M059J (cell line): ENCODE measurements at places on chromosomes 2 and 18. TPM values are rescaled to one million over a fixed set of nuclear protein-coding genes. Genes with fewer than 3 reads are reported as not detected.

Gene CYP1B1
- 8.3 and 13.1 TPM in 2 replicates for total RNA-seq

Gene MTCL1
- total RNA-seq, result 16.0 and 28.2 TPM in 2 replicates

Gene TBR1
- total RNA-seq, result not detected in 2 replicates

Gene RIT2
- total RNA-seq, result 0.37 and 0.79 TPM in 2 replicates

Gene CFAP65
- total RNA-seq, result not detected in 2 replicates

Gene CTIF
- total RNA-seq, result 11.7 and 19.7 TPM in 2 replicates

Gene GCKR
- total RNA-seq, result not detected in 2 replicates

DNA sequence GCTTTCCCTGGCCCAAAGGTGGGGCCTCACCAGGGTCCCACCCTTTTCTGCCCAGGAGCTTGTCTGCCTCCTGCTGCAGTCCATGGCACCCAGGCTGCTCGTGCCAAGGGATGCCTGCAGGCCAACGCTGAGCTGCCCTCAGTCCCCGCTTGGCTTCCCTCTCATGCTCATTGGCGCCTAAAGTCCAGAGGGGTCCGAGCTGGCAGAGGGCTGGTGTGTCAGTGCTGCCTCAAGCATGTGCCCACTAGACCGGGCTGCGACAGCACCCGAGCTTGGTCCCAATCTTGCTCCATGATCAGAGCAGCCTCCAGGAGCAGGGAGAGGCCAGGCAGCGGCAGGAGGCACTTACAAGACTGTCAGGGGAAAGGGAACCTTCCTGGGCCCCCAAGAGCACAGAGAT, 287.0 kb downstream of the ICOS start:
- DNase-seq, result no peak

- no peak for DNase-seq
Observed at GRCh38 chr18:778194-778927, 33.7 kb downstream of the YES1 start.

GRCh38 chr2:25042321-25043240, 705 bp downstream of the EFR3B start:
- peak; percentile 41 for DNase-seq

- DNase-seq, result no peak
Observed at GRCh38 chr18:57312346-57313144, 39.8 kb upstream of the ST8SIA3 start.

GRCh38 chr2:181585732-181586131, 71.2 kb downstream of the CERKL start:
- DNase-seq, result no peak

DNA sequence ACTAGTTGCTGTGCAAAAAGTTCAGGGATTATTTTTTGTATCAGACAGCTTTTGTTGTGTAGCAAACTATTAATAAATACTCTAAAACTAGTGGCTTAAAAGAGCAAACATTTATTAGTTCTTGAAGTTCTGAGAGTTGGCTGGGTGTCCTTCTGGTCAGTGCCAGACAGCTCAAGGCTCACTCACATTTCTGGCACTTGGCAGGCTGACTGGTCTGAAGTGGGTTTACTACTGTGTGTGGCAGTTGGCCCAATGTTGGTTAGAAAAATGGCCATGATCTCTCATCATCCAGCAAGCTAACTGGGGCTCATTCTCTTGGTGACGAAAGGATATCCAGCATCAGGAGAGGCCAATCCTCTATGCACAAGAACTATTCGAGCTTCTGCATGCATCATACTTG, 71.4 kb upstream of the ZNF385B start:
- DNase-seq, result peak; percentile 6

DNA sequence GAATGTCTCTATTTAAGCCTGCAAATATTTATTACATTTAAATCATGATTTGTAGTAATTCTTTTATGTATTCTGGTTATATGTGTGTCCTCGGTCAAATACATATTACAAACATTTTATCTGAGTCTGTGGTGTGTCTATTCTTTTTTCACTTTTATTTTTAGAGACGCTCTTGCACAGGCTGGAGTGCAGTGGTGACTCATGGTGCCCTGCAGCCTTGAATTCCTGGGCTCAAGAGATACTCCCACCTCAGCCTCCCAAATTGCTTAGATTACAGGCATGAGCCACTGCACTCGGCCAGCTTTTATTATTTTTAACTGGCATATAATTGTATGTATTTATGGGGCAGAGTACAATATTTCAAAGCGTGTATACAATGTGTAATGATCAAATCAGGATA, 47.5 kb downstream of the ARID5A start:
- DNase-seq, result peak; percentile 50

DNA sequence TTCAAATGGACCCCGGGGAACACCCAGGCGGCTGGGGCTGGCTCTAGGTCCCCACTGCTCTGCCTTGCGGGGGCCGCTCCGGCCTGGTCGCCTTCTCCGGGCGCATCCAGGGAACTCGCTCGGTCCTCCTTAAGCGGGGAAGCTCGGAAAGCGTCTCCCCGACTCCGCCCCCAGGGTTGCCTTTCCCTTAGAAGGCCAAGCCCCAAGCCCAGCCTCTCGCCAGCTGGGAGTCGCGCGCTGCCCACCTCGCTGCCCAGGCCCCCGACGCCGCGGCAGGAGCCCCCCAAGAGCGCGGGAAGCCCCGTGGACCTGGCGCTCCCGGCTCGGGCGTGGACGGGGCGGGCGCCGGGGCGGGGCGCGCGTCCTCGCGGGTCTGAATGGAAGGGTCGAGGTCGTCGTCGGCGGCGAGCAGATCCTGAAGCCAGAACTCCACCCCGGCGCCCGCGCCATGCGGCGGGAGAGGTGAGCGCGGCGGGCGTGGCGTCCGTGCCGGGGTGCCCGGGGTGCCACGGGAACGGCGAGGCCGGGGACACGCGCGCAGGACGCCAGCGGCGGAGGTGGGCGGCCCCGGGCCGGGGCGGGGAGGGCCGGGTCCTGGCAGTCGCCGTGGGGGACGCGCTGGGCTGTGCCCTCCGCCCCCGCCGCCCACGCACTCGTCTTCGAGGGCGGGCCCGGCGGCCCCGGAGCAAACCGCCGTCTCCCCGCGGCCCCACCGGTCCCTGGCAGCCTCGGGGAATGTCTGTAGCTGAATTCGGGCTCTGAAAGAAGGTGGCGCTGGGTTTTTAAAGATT, at the start of gene BOK:
Gene BOK (plus strand): TSS at position 214 of the 791 bp plus-strand sequence. CDS start 739 bp downstream, outside the sequence.
- peak; percentile 57 for DNase-seq

- DNase-seq, result no peak
Observed at GRCh38 chr2:240393831-240394410, 41.5 kb upstream of the GPC1 start.

DNA sequence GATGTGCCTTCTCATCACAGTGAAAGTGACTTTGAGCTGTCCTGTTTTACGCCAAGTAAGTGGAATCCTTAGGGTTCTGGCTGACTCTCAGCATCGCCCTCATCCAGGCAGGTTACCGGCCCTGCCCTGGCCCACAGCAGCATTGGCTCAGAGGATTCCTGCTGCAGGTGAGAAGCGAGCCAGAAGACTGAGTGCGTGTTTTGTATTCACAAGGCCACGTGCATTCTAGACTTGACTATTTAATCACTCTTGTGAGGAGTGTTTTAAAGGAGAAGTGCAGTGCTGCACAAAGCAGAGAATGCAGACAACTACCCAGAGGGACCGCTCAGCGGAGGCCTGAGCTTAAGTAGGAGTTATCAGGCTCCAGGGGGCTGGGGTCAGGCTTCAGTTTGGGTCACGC, 48.3 kb downstream of the LAMA3 start:
- DNase-seq, result no peak
